SW 1271 (cell line): ENCODE measurements at places on chromosomes 2 and 18.

- no peak for DNase-seq
Measured at GRCh38 chr2:67015681-67016080, 381.5 kb upstream of the ETAA1 start.

DNA sequence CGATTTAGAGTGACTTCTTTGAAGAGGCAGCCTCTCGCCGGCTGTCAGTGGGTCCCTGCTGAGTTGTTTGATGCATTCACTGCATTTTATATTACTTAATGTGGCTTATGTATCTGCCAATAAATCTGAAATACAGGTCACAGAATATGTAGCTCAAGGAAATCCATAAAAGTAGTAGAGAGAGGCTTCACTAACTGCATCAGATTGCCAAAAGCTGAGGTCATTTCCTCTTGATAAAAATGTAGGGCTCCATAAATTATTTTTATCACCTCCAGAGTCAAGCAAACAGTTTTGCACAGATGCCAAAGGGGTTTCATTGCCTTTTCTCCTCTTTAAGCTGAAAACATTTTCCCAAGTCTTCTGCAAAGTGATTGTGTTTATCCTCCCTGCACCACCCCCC lies 36.5 kb upstream of the CCDC93 start:
- no peak for DNase-seq

GRCh38 chr2:61887717-61888266 lies 664 bp downstream of the CCT4 start:
- DNase-seq: no peak

- DNase-seq: no peak
Measured at GRCh38 chr2:128323555-128323931, 4.9 kb upstream of the HS6ST1 start.

- DNase-seq: no peak
Measured at GRCh38 chr2:146481629-146482028, 1363.2 kb upstream of the ACVR2A start.
